ENCODE measurements at places on chromosomes 13 and 19.

GRCh38 chr19:36152019-36152351 lies 262 bp downstream of the COX7A1 start:
- DNase-seq = no peak

- no peak for DNase-seq
Measured at GRCh38 chr13:48902368-48902767, 73.3 kb upstream of the FNDC3A start.

GRCh38 chr19:37977992-37978391 lies 71.0 kb downstream of the SIPA1L3 start:
- DNase-seq = peak; percentile 34

GRCh38 chr13:71597150-71597549 lies 269.9 kb downstream of the DACH1 start:
- no peak for DNase-seq

- no peak for DNase-seq
Measured at GRCh38 chr13:28734906-28735305, 16.1 kb upstream of the SLC46A3 start.

- no peak for DNase-seq
Measured at GRCh38 chr13:80469853-80470381, 129.0 kb upstream of the SPRY2 start.

- peak; percentile 15 for DNase-seq
Measured at GRCh38 chr19:17125062-17125727, 49.6 kb downstream of the MYO9B start.

DNA sequence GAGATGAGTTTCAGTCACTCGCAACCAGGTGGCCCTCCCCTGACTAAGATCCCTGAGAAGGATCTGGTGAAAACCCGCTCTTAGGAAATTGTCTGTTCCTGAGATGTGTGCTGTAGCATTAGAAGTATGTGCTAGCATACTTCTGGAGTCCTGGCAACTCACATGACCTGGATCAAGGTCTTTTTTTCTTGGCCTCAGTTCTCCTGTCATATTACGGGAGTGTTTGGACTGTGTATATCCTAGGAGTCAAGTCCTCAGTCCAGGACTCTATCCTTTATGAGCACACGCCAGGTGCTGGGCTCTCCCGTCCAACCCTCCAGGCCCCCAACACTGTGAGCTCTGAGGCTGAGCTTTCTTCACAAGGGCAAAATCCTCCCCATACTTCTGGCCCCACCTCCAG lies 156.4 kb downstream of the UQCRFS1 start:
- DNase-seq = no peak

DNA sequence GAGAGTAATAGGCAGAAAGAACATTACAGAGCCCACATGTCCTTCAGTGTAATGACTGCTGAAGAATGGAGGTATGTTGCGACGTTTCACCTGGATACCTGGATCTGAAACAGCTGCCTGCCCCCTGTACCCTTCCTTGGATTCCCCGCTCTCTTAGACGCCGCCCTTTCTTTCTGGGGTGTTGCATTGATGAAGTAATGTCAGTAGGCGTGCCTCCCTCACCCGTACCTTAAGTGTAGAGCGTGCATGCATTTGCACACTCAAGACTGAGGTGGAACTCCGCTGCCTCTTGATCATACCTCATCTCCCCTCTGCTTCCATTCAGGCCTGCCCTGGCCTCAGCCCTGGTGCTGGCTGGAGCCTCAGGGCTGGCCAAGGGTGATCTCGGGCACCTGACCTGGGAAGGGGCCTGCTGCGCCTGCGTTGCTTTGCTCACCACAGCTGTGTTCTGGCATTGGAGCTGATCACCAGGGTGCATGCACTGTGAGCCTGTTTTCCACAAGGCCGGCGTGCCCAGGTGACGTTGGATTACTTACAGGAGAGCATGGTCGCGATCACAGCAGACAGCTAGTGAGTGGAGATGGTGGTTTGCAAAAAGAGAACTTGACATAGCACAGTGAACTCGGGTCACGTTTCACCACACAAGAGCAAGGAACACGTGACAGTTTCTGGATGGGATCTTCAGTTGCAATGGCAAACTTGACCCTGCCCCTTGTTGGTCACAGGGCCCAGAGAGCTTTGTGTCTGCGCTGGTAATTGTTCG lies 99.0 kb downstream of the ARHGEF7 start:
- DNase-seq = no peak

DNA sequence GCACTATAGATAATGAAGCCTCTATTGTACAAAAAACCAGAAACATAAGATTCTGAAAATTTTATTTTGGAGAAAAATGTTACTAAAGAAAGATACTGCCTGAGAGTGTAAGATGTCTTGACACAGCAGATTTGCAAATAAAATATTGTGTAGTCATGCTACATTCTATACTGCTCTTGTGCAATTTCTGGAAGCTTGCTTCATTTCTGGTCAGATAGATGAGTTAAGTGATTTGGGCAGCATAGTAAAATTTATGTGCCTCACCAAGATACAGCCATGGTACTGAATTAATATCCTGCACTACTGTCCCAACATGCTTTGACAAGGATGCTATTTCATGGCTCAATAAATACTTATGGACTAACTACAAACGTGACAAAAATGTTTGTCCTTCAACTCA lies 55.1 kb upstream of the STARD13 start:
- DNase-seq = no peak

- DNase-seq = no peak
Measured at GRCh38 chr13:111947026-111947810, 119.7 kb upstream of the SOX1 start.

DNA sequence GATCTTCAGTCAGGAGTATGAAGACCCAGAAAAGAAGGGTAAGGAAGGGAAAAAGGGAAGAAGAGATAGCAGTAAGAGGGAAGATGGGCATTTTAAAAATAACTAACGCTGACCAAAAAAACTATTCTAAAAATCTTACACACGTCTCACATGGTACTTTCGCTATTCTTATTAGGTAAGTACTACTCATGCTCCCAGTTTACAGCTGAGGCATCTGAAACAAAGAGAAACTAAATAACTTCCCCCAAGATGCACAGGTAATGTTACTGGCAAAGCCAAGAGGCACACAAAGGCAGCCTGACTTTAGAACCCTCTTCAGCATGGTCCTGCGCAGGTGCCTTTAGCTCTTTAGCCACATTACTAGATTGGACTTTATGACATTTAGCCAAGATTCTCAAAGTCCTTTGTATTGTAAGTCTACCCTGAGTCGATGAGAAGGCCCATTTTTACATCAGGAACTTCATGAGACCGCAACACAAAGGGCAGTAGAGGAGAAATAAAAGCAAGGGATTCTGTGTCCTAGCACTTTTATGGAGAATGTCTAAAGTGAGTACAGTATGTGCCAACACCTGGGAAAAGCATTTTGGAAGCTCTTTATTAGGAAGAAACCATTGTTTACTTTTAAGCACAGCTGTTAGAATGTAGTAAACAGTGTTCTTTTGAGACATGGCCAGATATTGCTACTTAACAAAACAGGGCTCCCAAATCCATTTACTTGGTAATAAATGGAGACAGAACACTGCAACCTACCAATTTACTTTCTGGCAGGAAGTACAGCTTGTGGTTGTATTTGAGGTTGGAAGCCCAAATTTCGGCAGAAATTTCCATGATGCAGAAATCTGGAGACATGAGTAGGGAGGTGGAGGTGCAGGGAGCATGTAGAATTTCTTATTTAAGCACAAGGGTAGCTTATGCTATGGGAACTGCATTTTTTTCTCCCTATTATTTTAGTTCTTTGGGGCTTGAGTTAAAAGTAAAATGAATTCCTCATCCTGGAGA lies 250.7 kb downstream of the KCTD12 start:
- no peak for DNase-seq
